ENCODE measurements at places on chromosomes 7 and 10.

GRCh38 chr10:11612021-11613001, 861 bp upstream of the USP6NL start:
- peak; percentile 98 for DNase-seq

- no peak for DNase-seq
Observed at GRCh38 chr10:33421789-33422462, 87.5 kb upstream of the NRP1 start.

DNA sequence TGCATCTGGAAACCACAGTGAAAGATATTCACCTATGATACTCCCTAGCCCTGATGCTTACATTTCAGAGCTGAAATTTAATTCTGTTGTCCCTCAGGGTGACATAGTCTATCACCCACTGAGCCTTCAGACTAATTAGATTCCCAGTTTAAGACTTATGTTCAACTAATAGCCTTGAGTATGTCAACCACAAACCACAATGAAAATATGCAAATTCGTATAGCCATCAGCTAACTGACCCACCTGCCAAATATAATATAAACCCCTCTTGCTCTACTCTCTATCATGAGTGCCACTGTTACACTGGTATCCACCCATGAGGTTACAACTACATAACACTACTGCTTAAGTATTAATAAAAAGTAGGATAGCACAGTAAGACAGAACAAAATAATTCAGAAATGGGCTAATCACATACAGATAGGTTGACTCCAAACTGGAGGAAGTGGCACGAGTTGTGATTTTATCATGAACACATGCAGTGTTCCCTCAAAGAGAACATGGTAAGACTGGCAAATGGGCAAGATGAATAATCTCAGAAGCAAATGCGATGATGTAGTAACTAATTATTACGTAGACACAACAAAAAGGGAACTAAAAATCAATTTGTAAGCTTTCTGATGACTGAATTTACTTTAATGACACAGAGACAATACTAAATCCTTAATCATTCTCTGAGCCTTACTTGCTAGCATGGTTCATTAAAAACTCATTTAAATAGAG, 290.6 kb downstream of the PARD3 start:
- DNase-seq = no peak

DNA sequence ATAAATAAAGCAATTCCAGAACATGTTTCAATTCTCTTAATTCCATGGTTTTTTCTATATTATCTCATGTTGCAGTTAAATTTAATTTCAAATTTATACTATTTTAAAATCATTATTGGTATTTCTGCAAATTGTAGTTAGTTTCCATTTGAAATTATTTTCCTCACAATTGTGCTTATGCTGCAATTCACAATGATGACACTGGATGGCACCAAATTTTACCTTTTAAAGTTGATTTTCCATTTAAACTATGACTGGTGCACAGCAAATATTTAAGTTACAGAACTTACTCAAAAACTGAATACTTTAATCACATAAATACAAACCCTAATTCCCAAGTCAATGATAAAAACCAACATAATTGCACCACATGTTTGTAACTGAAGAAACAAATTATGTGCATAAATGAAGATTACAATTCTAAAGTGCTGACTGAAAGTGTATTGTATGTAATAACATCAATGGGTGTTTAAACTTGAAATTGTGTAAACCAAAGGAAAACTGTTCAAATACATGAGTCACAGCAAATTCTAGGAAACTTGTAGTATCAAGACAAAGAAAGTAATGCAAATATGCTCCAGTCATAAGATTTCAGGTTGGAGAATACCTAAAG, 75.3 kb upstream of the AASS start:
- peak; percentile 46 for DNase-seq

DNA sequence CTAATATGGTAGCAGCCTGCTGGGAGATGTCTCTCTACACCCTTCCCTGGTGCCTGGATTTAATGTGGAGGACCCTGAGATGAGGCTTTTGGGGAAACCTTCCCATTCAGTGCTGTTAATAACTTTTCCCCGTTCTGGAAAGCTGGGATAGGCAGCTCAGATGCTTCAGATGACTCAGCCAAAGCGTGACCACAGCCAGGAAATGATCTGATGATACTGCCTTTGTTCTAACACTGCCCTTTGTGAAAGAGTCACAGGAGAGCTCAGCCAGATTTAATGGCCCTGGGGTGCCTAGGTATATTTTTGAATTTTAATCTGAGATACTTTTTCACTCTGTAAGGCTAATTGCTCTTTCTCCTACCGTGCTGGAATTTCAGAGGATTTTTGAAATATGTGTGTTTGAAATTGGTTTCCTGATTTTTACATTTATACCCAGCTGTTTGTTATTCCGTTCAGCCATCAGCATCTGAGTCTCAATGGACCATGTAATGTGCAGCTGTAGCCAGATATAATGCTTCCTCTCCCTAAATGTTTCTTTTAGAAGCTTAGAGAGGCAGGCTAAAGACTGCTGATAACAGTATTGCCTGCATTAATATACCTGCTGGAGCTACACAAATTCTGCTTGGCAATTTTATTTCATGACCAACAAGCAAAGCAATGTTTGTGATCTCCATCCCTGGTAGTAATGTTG, 17.8 kb downstream of the CELF2 start:
- DNase-seq = no peak

- DNase-seq = no peak
Observed at GRCh38 chr10:86673827-86674581, 5.7 kb downstream of the LDB3 start.

DNA sequence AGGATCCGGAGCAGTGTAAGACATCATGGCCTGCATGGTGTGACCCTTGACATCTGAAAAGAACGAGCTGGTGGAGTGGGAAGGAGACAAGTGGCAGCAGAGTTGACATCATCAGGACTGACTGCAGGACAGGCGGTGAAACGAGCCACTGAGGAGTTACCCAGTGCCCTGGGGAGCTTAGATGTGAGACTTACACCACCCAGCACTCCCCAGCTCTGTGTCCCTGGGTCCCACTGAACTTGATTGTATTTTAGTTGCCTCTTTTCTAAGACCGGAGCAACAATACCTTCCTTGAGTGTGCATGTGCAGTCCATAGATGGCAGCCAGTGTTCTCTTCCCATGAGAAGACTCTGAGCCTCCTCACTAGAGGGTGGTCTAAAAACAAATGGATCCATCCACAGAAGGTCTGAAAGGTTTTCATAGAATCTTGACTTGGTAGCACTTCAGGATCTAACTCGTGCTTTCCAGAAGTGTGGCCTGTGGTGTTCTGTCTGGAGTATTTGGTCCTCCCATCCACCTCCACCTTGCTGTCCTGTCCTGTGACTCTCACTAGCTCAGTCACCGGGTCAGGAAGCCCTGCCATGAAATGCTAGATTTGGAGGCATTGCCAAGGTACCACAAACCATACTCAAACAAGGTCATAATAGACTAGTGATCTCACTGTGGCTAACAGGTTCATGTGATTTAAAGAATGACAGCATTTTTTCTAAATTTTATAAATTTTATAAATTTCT, 59.0 kb downstream of the IKZF1 start:
- no peak for DNase-seq

DNA sequence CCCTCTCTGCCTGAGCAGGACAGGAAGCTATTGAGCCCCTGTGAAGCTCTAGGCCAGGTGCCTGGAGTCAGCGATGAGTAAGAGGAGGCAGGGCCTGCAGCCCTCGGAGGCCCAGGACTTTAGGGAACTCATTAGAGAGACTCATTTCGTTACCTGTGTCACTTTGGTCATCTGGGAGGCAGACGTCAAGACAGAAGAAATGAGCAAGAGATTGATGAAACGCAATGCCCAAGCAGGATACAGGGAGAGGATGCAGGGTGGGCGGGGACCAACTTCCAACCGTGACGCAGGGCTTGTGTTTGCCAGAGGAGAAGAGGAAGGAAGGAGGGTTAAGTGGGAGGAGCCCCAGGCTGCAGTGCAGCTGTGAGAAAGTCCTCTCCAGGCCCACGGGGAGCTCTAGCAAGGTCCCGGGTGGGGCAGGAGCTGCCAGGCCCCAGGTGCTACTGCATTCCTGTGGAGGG, 26.4 kb upstream of the GNA12 start:
- peak; percentile 72 for DNase-seq

GRCh38 chr10:69934768-69935167, 117.9 kb upstream of the MACROH2A2 start:
- DNase-seq = no peak

DNA sequence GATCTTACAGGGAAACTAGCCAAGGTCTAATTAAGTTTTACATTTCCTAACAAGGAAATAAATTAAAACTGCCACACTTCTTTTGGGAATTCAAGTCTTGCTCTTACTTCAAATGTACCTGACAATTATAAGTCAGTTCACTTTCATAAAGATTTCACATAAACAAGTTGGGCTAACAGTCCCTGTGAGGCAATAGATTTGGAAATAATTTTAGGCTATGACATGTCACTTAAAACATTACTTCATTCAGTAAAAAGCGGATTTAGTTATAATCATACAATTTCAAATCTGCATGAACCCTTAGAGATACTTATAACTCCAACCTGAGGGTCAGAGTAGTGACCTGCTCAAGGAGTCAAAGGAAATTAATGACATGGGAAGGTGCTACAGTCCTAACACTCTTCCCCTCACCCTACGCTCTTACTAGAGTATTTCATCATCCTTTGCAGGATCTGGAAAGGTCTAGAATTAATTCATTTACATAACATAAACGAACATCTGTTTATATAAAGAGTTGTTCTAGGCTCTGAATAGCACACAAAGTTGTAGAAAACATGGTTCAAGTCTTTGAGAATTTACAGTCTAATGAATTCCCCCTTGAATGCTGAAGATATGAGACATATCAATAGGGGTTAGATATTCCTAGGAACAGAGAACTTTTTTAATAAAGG, 32.3 kb upstream of the DNAJB12 start:
- no peak for DNase-seq

- DNase-seq = peak; percentile 41
Observed at GRCh38 chr10:103736763-103737162, 118.6 kb downstream of the SH3PXD2A start.

GRCh38 chr7:14275356-14275755, 285.9 kb upstream of the ETV1 start:
- no peak for DNase-seq

DNA sequence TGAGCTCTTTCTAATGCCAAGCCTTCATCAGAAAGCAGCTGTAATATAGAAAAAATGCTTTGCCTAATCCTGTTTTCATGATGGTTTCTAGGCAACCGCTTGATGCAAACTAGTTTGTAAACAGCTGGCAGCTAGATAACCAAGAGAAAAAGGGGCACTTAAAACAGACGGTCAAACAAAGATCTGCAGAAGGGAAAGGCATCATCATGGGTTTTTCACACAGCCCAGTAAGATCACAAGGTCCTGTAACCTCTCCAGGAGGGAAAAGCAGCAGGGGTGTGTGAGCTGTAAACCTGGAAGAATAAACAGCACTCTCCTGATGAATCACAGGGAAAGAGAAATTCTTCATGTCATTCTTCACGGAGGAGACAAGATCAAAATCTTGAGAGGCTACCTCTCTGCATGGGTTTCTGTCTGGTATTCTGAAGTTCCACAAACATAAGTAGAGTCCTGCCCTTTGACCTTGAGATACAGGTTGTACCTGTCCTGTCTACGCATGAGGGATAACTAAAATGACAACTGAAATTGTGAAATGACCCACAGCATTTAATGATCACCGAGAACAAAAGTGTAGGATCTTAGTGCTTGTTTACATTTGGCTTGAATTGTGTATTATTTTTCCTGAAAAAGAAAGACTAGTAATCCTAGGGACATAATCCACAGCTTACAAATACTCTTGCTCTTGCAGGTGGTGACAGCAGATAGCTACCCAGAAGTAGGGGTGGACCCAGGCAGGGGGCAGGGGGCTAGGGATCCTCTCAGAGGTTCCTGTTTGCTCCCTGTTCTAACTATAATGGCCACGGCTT, 48.0 kb downstream of the CREB3L2 start:
- peak; percentile 56 for DNase-seq

DNA sequence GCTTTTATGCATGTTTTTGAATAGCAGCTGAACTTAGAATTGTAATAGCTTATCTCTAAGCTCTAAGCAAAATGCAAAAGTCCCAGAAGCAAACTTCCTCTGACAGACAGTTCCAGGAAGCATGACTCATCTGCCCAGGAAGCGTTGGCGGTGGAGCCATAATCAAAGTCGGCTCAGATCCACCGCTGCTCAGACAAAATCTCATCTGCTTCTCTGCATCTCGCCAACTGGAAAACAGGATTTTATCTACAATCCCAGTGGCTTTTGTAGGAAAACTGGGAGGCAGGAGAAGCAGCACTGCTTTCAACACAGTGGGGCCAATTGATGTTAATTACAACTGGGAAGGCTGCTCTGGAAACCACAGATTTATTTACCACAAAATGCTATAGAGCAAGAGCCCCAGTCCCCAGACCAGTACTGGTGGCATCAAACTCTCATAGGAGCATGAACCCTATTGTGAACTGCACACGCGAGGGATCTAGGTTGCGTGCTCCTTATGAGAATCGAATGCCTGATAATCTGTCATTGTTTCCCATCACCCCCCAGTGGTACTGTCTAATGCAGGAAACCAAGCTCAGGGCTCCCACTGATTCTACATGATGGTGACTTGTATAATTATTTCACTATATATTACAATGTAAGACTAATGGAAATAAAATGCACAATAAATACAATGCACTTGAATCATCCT, 99.9 kb downstream of the CUBN start:
- peak; percentile 83 for DNase-seq

DNA sequence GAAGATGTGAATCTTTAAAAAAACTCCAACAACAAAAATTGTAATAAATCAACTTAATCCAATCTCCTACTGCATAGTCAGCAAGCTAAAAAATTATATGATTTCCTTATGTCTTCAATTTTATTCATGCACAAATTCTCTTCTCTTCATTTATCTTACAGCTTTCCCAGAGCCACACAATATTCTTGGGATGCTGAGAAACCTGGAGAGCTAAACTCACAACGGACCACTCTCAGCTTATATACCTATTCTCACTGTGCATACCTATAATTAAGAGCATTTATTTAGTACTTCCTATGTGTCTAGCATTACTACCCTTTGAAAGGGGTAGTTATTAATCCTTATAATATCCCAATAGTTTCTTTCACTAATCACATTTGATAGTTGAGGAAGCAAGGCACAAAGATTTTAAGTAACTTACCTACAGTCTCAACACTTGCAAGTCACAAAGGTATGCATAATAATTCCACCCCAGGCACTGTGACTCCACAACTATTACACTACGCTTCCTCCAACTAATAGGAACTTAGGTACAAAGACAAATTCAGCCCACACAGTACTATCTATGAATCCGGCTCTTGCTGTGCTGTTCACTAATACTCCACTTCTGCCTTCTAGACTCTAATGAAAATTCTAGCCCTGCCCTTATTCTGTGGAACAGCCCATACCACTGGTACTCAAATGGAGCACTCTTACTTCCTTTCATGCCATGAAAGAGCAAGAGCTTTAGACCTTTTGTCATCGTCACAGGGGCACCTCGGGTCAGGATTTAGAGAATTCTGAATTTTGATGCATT, 5.1 kb downstream of the CCDC71L start:
- no peak for DNase-seq

GRCh38 chr7:46613551-46613950, 692.5 kb upstream of the IGFBP3 start:
- no peak for DNase-seq

DNA sequence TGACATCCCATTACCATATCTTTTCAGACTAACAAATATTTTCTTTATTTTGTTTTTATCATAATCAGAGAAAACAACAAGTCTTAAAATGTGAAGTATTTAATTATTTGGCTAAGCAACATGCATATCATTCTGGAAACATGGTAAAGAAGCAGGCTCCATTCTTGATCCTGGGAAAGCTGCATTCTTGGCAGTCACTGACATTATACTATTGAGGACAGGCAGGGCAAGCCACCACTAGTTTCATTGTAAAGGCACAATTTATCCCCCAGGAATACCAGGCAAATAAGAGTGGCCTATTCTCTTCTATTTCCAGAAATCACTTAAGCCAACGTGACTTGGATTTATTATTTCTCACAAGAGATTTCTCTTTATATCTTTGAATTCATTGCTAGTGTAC, 153.8 kb upstream of the AKR1E2 start:
- no peak for DNase-seq

All from hematopoietic multipotent progenitor cell treated with erythropoietin and hydrocortisone succinate and interleukin-3 and kit ligand, for 4 days (in vitro differentiated cells).